ENCODE measurements at places on chromosomes 16 and 17.

- no peak for DNase-seq
These were observed 609.8 kb downstream of the HS3ST4 start for GRCh38 chr16:26301516-26301915.

DNA sequence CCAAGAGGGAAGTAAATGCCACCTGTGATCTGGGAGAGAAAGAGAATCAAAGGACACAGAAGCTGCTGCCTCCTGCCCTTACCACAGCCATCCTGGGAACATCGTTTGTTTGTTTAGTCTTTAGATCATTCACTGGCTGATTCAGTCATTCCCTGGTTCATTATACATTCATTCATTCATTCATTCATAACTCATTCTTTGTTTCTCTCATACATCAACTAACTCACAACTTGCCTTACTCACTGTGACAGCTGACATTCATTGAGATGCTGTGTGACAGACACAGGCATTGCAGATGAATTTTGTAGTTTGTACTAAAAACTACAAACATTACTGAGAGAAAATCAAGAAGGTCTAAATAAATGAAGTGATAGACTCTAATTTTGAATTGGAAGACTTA lies 291.0 kb upstream of the TNRC6C start:
- DNase-seq: no peak

DNA sequence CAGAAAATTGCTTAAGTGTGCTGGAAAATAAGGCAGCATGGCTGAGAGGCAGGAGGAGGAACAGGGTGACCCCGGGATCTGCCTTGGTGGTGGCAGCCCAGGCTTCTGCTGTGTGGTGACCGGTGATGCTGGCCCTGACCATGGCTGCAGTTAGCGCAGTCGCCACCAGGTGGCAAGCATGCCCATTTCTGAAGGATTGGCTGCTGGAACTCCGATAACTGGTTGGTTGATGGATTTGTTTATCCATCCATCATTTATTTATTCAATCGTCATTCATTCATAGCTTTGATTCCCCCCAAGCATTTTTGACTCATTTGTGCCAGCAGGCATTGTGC lies 29.1 kb upstream of the ITGA3 start:
- DNase-seq: peak; percentile 86

DNA sequence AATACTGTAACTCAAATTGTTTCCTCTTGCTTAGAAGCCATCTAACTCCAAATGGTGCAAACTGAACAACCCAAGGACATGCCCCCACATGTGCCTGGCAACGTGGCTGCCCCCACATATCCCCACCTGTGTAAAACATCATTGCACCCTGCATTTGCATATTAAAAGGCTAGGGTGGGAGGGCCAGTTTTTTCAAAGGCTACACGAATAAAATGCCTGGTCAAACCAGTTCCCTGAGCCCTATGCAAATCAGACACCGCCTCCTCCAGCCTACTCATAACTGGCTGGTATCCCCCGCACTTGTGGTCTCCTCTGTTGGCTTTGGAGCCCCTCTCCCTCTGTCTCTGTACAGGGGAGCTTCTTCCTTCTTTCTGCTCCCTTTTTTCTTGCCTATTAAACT lies 26.7 kb downstream of the C16orf54 start:
- no peak for DNase-seq

DNA sequence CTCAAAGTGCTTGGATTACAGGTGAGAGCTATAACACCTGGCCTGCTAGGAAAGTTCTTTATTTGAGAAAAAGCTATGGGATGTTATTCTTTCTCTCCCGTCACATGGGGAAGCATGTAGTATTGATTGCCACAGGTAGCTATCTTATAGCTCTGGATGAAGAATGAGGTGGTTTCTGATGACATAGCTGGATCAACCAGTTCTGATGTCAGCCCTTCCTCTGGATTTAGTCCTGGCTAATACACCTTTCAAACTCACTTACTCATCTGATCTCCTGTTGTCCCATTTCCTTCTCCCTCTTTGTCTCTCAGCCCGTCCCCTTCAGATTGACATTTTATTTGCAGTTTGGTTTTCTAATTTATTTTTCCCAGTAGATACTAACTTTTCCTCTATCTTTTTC lies 14.1 kb upstream of the PPM1D start:
- DNase-seq: no peak

GRCh38 chr17:1709403-1709951 lies 700 bp downstream of the TLCD2 start:
- DNase-seq: no peak

DNA sequence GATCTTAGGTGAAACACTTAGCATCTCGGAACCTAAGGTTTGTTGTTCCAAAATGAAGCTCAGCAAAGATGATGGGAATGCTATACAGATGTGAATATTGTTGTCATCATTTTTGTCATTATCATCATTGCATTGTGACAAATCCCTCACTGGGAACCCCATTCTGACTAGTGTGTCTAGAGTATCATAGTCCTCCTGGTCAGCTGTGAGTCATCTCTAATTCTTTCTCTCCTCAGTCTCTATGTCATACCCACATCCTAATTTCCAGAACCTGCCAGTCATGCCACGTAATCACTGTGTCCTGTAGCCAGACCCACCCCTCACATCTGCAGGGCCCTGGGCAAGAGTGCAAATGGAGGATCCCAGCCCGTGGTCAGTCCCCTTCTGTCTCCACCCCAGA lies 60.5 kb upstream of the CLEC3A start:
- no peak for DNase-seq

DNA sequence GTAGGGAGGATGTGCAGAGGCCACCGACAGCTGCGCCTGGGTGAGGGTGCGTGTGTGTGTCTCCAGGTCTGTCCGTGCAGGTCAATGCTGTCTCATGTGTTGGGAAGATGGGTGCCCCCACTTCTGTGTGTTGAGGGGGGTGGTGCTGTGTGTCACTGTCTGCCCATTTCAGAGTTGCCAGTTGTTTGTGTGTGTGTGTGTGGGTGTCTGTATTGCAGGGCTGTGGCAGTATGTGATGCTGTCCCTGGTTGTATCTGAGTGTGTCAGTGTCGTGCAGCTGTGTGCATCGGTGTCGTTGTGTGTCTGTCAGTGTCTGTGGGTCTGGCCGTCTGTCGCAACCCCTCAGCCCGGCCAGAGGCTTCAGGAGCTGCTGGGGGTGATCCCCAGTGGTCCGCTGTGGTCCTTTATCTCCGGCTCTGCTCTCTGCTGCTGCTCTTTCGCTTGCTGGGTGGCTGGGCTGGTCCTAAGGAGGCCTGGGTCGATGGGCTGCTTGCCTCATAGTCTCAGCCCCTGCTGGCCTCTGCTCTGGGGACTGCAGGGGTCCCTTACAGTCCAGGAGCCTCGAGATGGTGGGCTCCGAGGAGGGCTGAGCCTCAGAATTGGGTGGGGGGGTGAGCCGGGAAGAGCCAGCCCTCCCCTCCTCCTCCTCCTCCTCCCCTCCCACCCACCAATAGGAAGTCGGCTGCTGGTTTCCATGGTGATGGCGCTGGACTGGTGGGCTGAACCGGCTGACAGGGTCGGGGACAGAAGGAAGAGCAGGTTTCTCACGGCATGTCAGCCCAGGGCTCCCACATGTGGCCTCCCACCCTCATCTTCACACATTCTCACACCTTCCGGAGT lies at the start of gene TSPOAP1:
Gene TSPOAP1 (minus strand): TSS at position 601 of the 840 bp plus-strand sequence. CDS start 875 bp downstream, outside the sequence.
- DNase-seq: no peak

DNA sequence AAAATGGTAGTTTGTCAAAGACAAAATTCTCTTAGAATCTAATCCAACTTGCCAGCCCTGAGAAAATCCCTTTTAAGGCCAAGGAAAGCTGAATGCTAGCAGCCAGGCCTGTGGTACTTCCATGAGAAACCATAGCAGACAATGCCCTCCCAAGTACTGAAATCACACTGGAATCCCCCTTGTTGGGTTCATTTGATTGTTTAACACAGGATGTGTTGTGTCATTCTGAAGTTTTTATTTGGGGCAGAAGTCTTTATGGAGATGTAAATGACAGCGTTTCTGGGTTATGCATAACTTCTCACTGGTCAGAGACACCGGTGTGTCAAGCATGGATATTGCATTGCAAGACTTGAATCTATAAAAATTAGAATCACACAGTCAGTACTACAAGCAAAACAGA lies 6.0 kb upstream of the ARL2BP start:
- no peak for DNase-seq

GRCh38 chr17:57781386-57782061 lies 36.4 kb upstream of the CCDC182 start:
- no peak for DNase-seq

- no peak for DNase-seq
These were observed 1.9 kb downstream of the FLYWCH1 start for GRCh38 chr16:2913603-2914002.

DNA sequence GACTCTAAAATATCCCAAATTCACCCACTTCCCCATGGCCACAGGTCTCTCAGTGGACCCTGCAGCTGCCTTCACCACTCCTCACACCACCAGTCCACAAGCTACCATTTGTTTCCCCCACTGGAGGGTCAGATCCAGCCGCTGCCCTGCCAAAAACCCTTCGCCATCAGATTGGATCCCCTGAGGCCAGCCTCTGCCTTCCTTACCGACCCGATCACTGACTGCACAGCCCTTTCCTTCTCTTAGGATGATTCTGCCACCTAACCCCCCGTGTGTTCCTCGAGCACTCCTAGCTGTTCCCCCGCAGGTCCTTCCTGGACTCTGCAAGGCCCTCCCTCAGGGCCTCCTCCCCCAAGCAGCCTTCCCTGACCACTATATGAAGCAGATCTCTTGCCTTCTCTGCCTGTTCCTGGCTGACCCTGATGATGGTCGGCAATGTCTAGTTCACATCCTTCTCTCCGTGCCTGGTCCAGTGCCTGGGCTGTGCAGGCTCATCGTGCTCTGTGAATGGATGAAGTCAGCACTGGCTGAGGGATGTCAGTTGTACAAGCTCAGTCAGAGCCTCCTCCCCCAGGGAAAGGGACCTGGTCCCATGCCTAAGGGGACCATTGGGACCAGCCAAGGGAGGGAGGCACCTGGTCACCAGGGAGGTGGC lies 46.0 kb downstream of the CPNE2 start:
- no peak for DNase-seq

DNA sequence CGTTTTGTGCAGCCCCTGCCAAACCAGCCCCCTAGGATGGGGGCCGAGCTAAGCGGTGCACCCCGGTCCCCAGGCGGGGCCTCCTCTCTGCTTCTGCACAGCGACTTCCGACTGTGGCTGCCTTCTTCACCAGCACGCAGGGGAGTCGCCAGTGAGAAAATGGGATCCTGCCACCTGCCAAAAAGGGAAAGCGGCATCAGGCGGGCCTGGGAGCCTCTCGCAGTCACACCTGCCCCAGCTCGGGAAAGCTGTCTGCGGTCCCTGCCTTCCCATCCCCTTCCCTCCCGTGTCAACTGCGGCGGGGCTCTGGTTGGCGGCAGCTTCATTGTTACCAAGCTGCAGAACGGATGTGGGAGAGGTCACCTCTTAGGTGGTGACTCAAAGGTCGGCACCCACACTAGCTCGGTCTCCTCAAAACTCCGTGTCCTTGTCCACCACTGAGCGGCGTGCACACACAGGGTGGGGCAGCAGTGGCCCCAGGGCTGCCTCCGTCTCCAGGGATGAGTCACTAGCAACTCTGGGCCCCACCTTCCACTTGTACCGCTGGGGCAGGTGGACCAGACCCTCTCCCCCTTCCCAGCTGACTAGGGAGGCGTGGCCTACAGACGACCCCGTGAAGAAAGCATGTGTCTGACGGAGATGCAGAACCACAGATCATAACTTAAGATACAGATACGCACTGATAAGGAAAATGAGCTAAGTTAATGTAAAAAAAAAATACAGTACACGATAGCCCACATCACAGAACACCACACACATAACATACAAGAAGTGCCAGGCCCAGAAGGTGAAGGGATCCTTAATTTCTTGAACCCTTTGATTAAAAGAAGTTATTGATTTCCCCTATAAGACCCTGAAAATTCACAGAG lies 1.5 kb upstream of the PCYT2 start:
- DNase-seq: no peak

- no peak for DNase-seq
These were observed 1884.8 kb downstream of the TP53TG3F start for GRCh38 chr16:35344012-35344762.

DNA sequence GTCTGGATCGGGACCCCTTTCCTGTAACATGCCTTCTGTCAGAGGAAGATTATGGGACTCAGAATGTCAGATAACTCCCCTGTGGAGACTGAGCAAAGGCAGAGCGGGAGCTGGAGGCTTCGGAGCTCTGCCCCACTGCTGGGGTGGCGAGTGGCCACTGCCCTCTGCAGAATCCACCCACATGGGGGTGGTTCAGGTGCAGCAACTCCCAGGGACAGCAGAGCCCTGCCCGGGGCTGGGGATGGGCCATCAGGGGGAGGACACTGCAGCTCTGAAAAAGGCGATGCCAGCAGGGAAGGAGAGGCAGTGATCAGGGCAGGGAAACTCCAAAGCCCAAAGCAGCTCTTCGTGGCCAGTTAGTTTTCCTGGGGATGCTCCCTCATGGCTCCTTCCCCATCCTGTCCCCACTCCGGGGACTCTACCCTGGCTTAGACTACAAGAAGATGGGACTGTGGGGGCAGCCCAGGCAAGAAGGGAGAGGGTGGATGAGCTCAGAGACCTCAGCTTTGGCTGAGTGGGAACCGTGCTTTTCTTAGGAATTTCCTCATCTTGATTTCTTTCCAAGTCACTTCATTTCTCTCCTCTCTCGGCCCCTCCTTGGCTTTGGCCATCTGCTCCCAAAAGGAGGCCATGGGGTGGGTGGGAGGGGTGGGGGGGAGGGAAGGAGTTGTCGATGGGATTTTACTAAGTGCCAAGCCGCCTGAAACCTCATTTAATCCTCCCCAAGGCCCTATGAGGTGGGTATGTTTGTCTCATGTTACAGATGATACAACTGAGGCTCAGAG lies 4.0 kb downstream of the CA4 start:
- DNase-seq: no peak

DNA sequence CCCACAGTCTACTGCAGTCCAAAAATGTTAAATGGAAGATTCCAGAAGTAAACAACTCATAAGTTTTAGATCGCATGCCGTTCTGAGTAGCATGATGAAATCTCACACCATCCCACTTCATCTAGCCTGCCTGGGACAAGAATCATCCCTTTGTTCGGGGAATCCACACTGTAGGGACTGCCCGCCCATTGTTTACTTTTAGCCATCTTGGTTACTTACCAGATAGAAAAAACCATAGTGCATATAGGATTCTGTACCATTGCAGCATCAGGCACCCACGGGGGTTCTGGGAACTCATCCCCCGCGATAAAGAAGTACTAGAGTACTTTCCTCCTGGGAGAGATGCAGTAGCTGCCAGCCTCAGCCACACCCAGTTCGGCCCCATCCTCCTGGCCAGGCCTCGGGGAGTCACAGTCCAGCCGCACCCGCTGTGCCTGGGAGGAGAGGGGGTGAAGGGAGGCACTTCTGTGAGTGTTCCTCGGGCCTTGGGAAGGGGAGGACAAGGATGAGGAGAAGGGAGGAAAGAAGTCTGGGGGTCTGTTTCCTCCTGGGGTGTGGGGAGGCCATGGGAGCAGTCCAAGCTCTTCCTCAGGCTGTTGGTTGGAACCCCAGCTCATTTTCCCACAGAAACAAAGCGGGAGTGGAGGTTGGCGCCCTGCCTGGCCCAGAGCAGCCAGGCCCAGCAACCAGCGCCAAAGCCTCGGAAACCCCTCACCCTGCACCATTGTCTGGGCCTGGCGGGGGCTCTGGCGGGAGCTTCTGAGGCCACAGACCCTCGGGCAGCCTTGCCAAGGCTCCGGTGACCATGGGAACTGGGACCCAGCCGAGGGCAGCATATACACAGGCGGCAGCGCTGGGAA lies 8.9 kb downstream of the TRIM47 start:
- no peak for DNase-seq

Data from type B pancreatic cell (in vitro differentiated cells).